ENCODE measurements at places on chromosomes 5 and 9. TPM values are rescaled to one million over a fixed set of nuclear protein-coding genes. Genes with fewer than 3 reads are reported as not detected.
A peak's percentile ranks its signal among the peaks of the same experiment; 100 is the strongest.

The TTLL11 gene
- total RNA-seq, result 4.1 TPM

- no peak for DNase-seq
Measured at GRCh38 chr9:95239071-95239470, 78.4 kb downstream of the FANCC start.

GRCh38 chr9:119033596-119033995 is 335.6 kb downstream of the BRINP1 start:
- DNase-seq, result no peak

GRCh38 chr5:178356431-178356872 is 123.8 kb upstream of the PHYKPL start:
- no peak for DNase-seq

DNA sequence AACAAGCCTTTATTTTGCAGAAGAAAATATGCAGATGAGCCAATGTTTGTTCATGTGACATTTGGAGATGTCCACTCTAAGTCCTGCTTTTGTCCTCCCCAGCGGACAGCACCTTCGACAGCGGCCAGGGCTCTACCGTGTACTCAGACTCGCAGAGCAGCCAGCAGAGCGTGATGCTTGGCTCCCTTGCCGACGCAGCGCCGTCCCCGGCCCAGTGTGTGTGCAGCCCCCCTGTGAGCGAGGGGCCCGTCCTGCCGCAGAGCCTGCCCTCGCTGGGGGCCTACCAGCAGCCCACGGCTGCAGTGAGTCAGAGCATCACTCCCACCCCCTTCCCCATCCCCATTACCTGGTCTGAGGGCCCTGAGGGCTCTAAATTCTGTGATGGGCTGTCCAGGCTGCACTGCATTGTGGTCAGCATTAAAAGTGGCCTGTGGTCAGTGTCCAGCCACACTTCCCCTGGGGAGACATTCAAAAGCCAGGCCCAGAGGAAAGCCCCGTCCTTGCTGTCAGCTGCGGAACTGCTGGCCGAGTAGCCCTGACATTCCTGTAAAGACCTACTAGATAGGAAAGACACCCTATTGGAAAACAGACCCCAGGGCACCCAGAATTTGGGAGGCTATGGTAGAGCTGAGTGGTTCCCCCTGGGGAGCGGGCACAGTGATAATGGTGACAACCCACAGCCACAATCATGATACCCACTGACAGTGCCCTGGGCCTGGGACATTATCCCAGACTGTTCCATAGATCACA is 69.0 kb downstream of the WNK2 start:
- peak; percentile 19 for DNase-seq

DNA sequence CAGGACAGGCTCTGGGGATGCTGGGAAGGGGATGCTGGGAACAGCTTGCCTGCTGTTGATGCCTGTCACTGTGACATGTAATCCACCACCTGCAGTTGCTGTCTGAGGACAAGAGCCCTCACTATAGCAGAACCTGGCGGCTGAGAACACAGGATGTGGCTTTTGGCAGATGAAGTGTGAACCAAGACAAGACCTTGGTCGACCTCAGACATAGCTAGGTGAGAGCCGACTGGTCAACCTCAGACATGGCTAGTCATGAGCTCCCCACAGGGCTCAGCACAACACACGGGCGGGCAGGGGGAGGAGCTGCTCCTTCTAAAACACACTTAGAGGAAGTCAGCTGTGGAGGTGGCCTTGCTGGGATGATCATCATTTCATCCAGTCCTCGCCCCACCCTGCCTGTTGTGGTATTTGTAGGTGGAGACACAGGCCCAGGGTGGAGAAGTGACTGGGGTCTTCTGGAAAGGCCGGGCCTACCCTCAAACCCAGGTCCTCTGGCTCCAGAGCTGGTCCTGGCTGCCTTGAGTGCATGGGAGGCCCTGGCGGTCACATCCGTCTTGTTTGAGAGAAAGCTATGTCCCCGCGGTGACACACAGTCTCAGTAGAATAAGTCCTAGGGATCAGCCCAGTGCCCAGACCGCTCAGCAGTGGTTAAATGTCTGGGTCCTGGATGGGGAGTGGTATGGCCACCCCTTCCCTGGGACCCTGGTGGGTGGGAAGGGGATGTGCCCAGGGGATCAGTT is 6.1 kb downstream of the SUSD3 start:
- peak; percentile 82 for DNase-seq
